ENCODE measurements at places on chromosomes 5 and 9. TPM values are rescaled to one million over a fixed set of nuclear protein-coding genes. Genes with fewer than 3 reads are reported as not detected.

GRCh38 chr9:84903963-84904362, 234.4 kb downstream of the NTRK2 start:
- no peak for DNase-seq

NUTM2F gene
- total RNA-seq: not detected

ZNF79 gene
- total RNA-seq: 2.9 TPM

DNA sequence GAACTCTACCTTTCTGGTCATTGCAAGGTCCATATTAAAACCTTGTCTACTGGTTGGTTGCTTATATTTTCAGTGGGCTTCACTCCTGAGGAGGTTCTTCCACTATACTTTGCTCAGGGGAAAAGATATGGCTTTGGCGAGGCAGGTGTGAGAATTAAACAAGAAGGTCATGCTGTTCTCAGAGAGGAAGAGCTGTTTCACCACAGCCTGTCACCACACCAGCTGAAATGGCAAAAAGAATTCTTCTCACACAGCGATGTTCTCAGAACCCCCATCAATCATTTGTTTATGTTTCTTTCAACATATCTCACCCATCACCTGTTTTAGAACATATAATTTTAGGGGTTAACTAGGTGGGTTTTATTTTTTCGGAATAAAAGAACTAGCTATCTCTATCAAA, 38.6 kb downstream of the CAPSL start:
- DNase-seq: no peak

DNA sequence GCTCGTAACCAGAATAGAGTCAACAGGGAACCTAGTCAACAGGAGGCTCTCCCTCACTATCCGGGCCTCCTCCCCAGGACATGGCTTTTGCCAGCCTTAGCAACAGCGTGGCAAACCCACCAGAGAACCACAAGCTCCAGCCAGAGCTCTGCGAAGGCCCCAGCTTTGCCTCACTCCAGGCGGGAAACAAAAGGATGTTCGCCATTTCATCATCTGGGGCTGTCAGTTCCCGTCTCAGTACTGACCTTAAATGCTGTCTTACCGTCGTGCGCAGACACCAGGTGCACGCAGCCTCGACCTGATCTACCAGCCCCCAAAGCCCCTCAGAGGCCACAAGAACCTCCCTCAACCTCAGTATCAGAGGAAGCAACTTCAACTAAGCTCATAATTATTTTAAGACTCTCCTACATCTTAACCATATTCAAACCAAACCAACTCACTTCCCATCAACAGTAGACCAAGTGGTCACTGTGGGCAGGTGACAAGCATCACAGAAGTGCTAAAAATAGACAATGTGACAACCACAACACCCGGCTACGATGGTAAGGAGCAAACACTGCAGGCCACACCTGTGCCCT, 71.4 kb downstream of the SEMA4D start:
- no peak for DNase-seq

FCN2 gene
- 55.7 TPM for total RNA-seq

SLC38A9 gene
- 14.0 TPM for total RNA-seq

- DNase-seq: no peak
Measured at GRCh38 chr5:156914371-156914737, 48.7 kb downstream of the TIMD4 start.

ADRB2 gene
- 2.8 TPM for total RNA-seq

- DNase-seq: no peak
Measured at GRCh38 chr9:113589890-113590289, 126.4 kb downstream of the RGS3 start.

GRCh38 chr5:74865804-74866595, at the start of gene FAM169A:
TSS of gene FAM169A (minus strand) at chr5:74866387. CDS start at chr5:74841676, 24,711 bp downstream.
- DNase-seq: peak; percentile 64

DNA sequence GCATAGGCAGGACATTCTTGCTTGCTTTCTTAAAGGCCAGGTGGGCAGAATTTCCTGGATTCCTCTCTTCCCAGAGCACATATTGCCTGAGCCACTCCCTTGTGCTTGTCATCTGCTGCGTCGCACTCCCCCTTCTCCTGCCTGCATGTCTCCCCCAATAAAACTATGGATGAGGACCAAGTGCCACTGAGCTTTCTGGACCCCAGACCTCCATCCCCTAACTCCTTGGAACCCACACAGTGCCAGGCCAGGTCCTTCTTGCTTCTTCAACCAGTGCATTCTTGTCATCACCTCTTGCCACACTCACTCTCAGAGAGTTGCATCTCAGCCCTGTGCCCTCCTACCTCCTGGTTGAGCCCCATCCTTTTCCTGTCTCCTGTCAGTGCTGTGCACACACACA, 157.9 kb upstream of the PANK3 start:
- no peak for DNase-seq

GRCh38 chr5:35393901-35394300, 163.6 kb upstream of the PRLR start:
- DNase-seq: no peak

DNA sequence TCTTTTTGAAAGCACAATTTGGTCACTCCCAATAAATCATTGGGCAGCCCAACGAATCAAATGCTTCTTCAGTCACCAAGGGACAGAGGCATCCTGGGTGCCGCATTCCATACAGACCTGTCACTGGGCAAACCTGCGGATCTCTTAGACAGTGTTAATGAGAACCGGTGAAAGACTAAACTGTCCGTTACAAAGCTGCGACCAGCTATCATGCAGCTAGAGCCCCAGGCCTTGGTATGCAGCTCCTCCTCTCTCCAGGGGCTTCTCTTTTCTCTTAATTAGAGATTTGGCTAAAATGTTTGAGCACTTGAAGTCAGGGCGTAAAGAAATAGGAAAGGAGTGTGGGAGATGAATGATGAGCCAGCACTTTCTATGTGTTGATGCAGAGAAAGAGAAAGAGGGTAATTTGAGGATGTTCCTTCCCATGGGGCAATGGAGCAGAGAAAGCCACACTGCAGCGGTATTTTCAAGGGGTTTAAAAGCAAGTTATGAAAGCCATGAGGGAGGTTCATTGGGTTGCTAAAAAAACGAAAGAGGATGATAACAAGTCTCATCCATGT, 175.3 kb downstream of the RFK start:
- no peak for DNase-seq

DNA sequence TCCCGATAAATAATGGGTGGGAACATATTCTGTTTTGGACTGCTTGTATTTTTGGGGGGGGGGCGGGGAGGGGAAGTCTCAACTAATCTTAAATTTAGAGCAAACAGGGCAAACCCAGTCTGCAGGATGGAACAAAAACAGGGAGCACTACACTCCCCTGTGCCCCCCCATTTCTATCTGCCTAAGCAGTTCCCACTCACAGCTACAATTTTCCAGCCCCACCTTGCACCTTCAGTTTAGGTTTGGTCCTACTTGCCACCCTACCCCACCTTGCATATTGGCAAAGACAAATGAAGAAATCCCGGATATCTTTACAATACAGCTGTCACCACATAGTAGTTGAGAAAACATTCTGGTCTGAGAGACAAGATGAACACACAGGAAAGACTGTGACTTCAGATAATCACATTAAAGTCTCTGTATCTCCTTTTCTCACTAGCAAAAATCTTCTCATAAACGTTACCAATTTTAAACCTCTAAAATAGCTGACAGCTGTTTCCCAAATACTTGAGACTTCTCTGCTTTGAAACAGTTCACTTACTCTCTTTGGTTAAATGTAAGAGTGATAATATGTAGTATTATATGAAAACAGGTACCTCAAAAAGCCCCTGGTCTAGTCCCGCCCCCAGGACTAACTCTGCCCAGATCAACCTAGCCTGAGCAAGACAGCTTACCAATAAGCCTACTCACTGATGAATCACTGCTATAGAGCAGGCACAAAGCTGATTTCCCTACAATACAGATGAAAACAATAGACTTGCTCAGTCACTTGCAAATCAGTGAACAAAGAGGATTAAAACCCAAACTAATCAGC, 5.2 kb upstream of the RAPGEF6 start:
- no peak for DNase-seq

GRCh38 chr5:175829813-175830585, 41.4 kb upstream of the CPLX2 start:
- DNase-seq: no peak

DNA sequence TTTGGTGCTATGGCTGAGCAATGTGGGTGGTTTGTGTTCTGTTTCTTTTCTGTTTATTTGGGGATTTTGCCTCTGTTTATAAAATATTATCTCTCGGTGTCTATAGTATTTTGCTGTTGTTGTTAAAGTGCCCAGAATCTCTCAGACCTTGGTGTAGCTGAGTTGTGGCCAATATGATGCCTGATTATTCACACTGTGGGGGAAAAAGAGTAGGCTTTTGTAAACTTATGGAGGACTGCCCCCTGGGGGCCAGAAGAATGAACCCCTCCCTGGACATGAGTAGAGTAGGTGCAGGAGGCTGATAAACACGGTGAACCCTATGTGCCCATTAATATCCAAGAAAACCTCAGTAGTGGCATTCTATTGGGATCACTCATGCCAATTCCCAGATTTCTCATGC, 49.0 kb upstream of the DPYSL3 start:
- peak; percentile 27 for DNase-seq

DNA sequence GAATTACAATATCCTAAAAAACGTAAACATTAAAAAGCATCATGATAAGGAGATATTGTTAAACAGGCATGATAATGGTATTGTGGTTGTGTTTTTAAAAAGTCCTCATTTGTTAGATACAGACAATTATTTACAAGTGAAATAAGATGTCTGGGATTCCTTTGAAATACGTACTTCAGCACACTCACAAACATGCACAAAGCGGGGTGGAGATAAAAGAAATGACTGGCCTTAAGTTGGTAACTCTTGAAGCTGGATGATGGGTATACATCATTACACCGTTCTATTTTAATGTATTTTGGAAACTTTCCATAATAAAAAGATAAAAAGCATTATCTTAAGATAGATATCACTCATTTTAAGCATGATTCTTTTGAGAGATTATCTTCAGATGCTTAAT, 1.0 kb downstream of the FAM200C start:
- DNase-seq: no peak

DNA sequence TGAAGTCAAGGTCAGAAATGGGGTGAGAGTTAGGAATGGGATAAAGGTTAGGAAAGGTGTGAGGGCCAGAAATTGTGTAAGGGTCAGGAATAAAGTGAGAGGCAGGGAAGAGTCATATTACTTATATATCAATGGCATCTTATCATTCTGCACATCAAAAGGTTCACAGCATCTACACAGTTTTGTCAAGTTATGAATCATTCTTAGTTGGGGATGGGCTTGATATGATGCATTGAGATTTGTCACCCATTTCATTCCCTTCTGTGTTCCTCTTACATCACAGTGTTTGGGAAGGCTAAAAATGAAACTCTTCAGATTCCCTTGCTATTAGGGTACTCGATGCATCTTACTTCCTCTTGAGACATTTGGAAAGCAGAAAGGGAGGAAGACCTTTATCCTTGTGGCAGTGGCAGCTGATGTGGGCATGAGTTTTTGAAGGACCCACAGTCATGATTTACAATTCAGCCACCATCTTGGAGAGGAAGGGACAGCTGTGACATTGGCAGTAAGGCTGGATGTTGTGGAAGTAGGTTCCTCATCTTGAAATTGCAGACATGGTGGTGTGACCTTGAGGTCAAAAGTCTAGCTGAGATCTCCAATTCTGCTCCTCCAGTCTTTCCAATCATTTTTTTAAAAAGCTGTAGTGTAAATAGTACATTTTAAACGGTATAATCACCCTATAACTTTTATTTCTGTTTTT, 24.2 kb upstream of the NPR3 start:
- no peak for DNase-seq

DNA sequence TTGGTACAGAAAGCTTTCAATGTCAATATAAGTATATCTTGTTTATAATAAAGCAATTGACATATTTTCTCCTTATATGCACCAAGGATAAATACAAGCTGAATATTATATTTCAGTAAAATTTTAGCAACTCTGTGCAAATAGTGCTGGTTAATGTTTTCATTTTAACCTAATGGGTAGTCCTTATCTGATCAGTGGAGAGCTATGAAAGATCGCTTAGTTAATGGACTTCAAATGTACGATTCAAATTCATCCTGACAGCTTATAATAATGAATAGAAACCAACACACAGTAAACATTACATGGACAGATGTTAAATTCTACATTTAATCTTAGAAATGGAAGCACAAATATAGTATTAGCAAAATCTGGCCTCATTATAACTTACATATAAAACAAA, 1495.2 kb upstream of the C9orf72 start:
- no peak for DNase-seq

DNA sequence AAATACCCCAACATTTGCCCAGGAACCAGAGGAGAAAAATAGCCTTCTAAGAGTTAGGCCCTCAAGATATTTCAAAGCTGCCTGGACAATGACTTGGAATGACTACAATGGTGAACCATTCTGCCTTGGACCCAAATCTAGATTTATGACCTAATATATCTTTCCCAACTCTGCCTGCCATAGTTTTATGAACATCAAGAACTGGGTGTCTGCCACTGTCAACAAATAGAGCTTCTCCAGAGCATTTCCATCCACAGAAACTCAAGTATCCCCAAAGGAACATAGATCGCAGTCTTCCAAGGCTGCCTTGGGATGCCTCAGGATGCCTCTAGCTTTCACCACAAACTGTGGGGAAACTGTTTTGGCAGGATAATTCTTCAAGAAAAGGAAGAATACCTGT, 48.2 kb upstream of the NFIB start:
- no peak for DNase-seq

DNA sequence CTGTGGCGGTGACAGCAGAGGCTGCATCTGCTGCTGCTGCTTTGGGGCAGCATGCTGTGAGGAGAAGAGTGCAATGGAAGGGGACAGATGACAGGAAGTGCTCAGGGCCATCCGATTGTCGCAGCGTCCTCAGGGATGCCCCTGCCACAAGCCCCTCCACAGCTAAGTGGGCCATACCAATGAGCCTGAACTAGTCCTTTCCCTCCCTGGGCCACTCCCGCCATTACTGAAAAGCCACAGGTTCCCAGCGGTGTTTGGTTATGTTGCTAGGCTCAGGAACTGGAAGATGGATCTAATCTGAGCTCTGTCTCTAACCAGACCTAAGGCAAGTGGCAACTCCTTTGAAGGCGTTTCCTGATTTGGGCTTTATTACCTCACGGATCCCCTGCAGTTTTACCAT, 109.2 kb downstream of the GAPVD1 start:
- DNase-seq: no peak

GRCh38 chr5:157603333-157604190, 28.0 kb upstream of the ADAM19 start:
- DNase-seq: no peak

DNA sequence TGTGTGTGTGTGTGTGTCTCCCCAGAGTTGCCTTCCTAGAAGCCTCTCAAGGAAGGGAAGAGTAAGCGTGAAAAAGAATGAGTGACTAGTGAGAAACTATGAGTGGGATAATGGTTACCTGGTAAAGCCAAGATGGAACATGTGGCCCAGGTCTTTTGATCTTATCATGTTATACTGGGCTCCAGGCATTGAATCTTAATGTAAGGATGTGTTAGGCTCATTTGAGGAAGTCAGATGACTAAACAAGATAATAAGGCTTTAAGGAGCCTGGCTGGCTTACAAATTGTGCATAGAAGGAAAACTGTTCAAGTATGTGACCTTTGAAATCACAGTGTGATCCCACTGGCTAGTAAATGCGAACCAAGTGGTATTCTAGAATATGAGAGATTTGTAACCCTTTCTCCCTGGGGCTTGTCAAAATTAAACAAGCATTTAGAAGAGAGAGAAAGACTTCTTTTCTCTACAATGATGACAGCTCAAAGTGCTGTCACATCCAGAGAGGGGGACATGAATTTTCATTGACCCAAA, 29.9 kb upstream of the HMHB1 start:
- DNase-seq: no peak

Measured in right lobe of liver (tissue), 6 donors.